T-helper 17 cell (primary cell): ENCODE measurements at places on chromosomes 13 and 19.

DNA sequence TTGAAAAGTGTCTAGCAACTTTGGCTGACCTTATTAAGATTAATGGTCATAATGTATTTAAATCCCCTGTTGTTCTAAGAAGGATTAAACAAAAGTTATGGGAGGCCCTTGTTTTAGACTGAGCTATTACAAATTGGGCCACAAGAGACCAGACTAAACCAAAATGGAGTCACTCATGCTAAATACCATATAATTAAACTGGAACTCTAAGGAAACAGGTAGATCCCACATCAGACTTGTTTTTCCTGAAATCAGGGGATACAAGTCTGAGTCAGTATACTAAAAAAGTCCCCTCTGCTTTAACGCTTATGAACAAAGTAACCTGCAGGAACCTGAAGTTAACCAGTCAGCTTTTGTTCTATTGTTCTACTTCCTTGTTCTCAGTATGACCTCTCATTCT, 305.9 kb upstream of the SGCG start:
- DNase-seq, result no peak

DNA sequence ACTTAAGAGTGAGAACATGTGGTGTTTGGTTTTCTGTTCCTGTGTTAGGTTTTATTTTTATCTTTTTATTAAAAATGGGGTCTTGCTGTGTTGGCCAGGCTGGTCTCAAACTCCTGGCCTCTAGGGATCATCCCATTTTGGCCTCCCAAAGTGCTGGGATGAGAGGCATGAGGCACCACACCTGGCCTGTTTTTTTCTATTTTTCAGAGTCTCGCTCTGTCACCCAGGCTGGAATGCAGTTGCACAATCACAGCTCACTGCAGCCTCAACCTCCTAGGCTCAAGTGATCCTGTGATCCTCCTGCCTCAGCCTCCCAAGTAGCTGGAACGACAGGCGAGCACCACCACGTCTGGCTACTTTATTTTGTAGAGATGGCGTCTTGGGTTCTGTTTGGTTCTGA, 7.6 kb downstream of the ZNF574 start:
- DNase-seq, result no peak

DNA sequence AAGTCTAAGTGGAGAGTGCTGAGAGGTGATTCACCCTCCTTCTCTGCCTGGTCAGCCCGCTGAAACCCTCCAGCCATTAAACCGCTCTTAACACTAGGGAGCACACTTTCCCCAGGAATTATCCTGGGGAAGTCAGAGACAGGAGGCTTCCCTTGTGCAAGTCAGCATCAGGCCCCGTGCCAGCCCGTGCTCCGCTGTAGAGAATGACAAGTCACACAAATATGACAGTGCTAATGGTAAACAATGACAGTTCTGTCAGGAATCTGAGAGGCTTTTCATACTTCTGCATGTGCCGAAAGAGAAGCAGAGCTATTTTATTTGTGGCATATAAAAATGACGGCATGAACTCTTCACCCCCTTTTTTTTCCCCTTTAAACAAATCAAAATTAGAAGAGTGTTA, 816.9 kb upstream of the SLC10A2 start:
- DNase-seq, result no peak

DNA sequence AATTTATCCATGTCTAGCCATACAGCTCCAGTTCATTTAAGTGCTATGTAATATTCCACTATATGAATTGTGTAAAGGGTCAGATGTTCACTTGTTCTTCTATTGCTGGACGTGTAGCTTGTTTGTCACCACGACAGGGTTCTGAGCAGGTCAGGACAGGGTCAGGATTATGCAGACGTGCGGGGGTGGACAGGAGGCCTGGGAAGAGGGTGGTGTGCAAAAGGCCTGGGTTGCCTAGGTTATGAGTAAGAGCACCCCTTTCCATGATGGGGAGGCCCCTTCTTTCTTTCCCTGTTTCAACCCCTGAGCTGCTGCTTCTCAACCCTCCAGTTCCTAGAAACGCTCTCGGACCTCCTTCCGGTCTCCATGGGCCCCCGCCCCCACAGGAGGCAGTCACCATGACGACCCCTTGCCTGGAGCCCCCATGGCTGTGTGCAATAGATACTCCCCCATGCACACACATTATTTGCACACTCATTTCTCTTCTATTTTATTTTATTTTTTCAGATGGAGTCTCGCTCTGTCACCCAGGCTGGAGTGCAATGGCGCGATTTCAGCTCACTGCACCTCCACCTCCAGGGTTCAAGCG, 2.0 kb downstream of the EXOC3L2 start:
- DNase-seq, result no peak

GRCh38 chr13:66974174-66974573, 256.0 kb downstream of the PCDH9 start:
- DNase-seq, result no peak

- no peak for DNase-seq
Observed at GRCh38 chr13:22846551-22846950, 334.2 kb upstream of the SGCG start.

- no peak for DNase-seq
Observed at GRCh38 chr19:12723381-12723640, 421 bp downstream of the TNPO2 start.

GRCh38 chr13:33050161-33050560, 33.9 kb downstream of the KL start:
- no peak for DNase-seq

- DNase-seq, result no peak
Observed at GRCh38 chr13:86476656-86477055, 677.4 kb upstream of the SLITRK6 start.

DNA sequence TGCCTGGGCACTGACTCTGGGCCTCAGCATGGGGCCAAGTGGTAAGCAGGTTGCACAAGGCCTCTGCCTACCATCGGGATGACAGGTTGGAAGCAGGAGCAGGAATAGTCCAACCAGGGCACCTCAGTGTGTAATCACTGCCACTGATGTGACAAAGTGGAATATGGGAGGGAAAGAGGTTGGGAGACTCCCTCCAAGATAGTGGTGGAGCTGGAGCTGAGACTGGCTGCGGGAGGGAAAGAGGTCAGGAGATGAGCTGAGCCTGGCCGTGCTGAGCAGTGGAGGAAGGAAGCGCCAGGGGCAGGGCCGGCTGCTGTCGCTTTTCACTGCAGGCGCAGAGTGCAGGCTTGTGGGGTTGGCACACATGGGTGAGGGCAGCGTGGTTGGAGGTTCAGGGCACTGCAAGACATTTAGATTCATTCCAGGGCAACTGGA, 6.8 kb downstream of the UPF3A start:
- no peak for DNase-seq

- no peak for DNase-seq
Observed at GRCh38 chr19:7661744-7662538, 6.9 kb upstream of the RETN start.

- DNase-seq, result no peak
Observed at GRCh38 chr19:44566984-44567383, 37.5 kb upstream of the CEACAM20 start.

DNA sequence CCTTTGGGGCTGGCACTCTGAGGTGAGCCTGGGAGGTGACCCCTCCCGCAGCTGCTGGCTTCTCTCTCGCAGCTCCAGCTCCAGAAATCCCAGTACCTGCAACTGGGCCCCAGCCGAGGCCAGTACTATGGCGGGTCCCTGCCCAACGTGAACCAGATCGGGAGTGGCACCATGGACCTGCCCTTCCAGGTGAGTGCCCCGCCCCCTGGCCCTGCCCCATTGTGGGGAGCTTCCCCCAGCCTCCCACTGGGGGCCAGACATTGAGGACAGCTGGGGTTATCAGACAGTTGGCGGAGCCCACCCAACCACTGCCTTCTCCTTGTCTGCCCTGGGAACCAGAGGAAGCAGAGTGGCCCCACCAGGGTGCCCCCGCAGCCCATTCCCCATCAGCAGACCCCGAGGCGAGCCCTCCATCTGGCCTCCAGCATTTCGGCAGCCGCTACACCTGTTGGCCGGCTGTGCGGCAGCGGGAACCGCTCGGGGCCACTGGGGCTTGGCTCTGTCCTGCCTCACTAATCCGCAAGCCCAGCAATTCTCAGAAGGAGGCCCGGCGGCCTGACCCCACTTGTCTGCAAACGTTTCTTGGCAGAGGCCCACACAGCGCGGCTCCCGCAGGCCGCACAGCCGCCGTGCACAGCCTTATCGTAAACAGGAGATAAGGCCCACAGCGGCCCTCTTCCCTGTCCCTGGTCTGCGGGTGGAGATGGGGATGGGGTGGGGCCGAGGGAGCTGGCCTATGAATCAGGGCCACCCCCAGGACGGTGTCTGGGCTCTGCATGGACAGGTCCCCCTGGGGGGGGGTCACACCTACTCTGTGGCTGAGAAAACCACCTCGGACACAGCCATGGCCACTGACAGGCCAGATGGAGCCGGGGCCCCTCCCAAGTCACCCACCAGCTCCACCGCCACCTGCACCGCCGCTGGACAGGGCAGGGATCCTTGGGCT, 48.0 kb downstream of the COMP start:
- no peak for DNase-seq

DNA sequence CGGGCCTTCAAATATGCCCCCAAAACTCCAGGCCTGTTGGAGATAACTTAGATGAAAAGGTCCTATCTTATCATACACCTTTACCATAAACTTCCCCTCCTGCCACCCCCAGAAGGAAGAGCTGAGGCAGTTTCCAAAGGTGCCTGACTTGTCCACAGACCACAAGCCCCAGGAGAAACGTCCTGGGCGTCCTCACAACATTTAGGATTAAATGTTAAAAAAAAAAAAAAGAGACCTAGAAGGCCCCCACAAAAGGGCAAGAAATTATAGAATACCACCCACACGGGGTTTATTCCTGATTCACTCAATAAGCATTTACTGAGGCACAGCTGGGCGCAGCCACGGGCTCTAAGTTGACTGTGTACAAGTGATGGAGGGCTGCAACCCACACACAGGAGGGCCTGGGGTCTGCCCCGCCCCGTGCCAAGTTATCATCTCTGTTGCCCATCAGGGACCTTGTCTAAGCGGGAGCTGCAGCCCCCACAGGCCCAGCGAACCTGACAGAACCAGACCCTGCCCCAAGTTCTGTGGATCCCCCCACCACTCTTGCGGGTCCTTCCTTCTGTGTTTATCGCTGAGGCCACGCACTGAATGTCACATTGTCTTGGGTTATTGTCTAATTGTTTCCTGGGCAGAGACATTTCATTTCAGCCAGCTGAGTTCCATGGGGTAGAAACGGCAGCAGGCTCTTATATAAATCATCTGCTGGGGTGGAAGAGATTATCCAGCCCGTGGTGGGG, 83.0 kb upstream of the TM9SF2 start:
- DNase-seq, result no peak

GRCh38 chr19:35285095-35285449, 2.7 kb downstream of the HAMP start:
- no peak for DNase-seq

DNA sequence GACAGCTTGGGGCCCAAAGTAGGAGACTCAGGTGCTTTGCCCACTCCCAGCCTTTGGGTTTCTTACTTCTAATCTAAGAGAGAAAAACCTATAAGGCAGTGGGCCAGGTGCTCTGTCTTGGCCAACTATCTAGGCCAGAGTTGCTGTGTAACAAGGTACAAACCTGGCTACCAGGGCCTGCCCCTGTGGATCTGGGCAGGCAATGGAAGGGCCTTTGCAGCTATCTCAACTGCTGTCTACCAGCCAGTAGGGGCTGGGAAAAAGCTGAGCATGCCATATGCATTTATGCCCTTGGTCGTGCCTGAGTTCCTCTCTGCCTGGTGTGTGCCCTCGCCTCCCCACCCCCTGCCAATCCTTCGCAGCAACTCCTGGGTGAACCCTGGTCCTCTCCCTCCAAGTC, 16.7 kb upstream of the SERPINE3 start:
- no peak for DNase-seq

GRCh38 chr13:41370736-41371135, 59.7 kb downstream of the NAA16 start:
- no peak for DNase-seq

- no peak for DNase-seq
Observed at GRCh38 chr13:34241332-34241731, 423.4 kb downstream of the RFC3 start.

DNA sequence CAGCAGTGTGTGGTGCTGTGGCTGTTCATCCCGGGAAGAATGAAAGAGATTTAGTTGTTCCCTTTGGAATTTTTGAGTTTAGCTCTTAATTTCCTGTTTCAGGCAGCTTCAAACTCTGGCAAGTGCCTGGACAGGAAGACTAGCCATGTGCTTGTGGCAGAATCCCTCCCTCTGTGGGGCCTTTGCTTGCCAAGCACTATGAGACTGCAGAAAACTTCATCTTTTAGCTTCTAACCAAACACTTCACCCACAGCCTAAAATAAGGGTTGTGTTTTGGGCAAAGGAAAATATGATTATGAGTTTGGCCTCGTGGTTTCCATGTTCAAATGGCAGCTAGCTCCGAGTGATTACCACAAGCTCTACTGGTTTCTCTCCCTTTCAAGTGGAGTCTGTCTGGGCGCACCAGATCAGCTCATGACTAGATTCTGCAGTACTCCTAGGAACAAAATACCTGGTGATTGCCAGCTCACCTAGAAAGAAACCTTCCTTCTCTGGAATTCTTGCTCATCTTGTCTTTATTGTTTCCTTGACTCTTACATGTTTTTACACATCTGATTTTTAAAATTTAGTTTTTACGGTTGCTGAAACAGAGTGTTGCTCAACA, 707.5 kb downstream of the SLITRK6 start:
- DNase-seq, result no peak

DNA sequence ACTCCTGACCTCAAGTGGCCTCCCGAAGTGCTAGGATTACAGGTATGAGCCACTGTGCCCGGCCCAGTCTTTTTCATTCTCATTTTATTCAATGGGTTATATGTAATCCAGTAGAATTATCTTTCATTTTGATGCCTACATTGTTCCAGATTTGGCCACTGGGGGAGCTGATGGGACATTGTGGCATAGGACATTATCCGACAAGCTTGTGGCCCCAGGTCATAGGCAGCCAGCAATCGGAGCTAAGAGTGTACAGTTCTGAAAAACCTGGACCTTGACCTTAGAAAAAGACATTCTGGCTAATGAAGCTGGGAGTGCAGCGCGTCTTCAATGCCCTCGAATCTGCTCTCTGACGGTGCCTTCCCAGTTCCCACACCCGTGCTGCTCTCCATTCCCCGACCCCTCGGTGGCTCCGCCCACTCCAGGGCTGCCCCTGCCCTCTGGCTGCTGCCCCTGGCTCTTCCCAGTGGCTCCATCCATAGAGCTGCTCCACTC, 108.7 kb downstream of the TEX29 start:
- no peak for DNase-seq

GRCh38 chr13:110394371-110394841, 87.3 kb downstream of the COL4A2 start:
- DNase-seq, result no peak

DNA sequence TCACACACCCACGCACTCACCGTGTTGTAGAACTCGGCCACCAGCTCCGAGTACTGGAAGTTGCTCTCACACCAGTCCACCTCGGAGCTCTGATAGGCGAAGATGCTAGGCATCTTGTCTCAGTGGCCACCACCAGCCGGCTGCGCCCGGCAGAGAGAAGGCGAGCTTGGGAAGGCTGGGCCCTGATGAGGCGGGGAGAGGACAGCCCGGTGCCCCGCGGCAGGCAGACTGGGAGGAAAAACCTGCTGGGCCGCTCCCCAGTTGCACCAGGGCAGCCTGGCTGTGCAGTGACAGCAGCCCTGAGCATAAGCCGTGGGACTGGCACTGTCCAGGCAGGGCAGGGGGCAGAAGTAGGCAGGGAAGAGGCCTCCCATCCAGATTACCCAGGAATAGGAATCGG, at the start of gene ACER1:
Gene ACER1 (minus strand): TSS at position 174 of the 400 bp plus-strand sequence. CDS start 61 bp downstream, at position 113.
- DNase-seq, result no peak
